ENCODE measurements at places on chromosomes 7 and 10.

DNA sequence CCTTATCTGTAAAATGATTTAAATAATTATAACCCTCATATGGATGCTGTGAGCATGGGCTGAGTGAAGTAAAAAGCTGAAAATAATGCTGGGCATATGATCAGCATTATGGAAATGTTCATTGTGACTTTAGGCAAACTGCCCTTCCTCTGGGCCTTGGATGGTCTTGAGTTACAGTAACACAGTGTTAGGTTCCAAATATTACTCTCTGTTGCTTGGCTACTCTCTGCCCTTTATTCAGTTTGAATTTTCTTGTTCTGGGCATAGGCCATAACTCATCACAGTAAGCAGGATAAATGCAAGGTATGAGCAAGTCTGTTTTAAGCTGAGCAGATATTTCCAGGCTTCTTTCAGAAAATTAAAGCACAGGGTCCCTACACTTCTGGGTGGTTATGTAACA lies 868.0 kb downstream of the KCNMA1 start:
- no peaks in the 10 kb centered on the region for H3K4me1 ChIP-seq
- H3K36me3 ChIP-seq: no peaks in the 10 kb centered on the region
- H3K4me3 ChIP-seq: no peak overlapping the region
- no peak overlapping the region for H3K27ac ChIP-seq

DNA sequence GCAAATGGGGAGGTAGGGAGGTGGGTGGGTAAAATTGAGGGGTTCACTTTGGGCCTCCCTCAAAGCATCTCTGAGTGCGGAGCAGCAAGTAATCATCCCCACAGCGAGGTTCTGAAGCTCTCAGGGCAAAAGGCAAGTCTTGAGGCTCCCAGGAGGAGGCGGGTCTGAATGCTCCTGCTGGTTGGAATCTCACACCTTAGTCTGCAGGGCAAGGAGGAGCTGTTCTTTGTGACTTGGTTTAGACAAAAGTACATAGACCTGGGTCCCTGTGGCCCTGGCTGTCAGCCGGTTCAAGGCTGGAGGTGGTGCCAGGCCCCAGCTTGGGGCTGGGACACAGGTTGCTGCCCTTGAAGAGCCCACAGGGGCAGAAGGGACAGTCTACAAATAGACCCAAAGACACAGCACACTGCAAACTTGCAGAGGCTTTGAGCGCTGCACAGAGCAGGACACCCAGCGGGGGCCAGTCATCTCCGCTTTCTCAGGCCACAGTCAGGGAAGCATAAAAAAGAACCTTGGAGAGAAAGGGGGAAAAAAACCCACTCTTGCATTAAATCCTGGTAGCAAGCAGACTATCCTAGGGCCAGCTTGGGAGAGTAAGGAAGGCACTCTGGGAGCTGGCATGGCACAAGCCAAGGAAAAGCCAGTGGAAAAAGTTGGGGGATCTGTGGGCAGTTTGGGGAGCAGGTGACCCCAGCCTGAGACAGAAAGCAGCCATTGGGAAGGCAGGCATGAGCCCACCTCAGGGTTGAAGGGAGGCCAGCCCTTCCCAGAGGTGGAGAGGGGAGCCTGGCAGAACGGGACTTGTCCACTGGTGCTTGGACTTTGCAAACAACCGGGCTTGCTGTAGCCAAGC lies 926 bp upstream of the C10orf71 start:
- no peaks in the 10 kb centered on the region for H3K4me1 ChIP-seq
- no peak overlapping the region for H3K27ac ChIP-seq
- H3K36me3 ChIP-seq: no peaks in the 10 kb centered on the region
- H3K27me3 ChIP-seq: no peaks in the 10 kb centered on the region
- DNase-seq: no peak

DNA sequence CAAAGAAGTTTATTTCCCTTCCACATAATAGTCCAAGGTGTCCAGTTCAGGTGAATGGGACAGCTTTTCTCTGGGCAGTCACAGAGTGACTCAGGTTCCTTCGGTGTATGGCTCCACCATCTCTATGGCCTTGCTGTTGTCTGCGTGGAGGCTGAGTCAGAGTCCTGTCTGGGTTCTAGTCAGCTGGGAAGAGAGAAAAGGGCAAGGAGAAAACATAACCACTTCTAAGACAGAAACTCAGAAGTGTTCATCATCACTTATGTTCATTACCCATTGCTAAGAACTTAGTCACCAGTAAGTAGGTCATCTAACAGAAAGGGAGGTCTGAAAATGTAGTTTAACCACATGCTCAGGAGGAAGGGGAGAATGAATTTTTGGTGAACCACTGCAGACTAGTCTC lies 32.4 kb upstream of the CCDC7 start:
- DNase-seq: no peak
- no peaks in the 10 kb centered on the region for H3K4me1 ChIP-seq
- no peak overlapping the region for H3K27ac ChIP-seq
- H3K36me3 ChIP-seq: no peaks in the 10 kb centered on the region
- no peak overlapping the region for H3K4me3 ChIP-seq

GRCh38 chr10:130430852-130431704 lies 294.9 kb downstream of the GLRX3 start:
- H3K4me3 ChIP-seq: no peak overlapping the region
- H3K36me3 ChIP-seq: no peaks in the 10 kb centered on the region
- no peak for DNase-seq
- no peaks in the 10 kb centered on the region for H3K27me3 ChIP-seq
- H3K27ac ChIP-seq: no peak overlapping the region

DNA sequence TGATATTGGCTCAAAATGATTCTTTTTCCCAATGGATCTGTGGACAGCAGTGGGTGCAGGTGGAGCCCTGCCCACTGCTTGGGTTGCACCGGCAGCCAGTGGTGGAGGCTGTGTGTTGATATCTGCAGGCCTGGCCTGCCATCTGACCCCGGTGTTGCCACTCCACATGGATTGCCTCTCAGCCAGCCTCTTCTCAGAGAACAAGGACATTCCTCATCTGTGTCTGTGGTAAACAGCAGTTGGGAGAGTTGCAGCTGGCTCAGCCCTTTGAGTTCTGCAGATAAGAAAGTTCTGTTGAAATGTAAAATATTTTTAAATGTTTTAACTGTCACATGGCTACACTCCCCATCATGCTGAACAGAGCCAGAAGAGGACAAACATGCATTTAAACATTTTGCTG lies 374.9 kb upstream of the CELF2 start:
- no peaks in the 10 kb centered on the region for H3K27me3 ChIP-seq
- no peak overlapping the region for H3K27ac ChIP-seq
- no peaks in the 10 kb centered on the region for H3K36me3 ChIP-seq

GRCh38 chr7:157019718-157020451 lies 9.4 kb upstream of the MNX1 start:
- H3K36me3 ChIP-seq: no peaks in the 10 kb centered on the region
- peaks cover 6% of the 10 kb centered on the region for H3K27me3 ChIP-seq
- H3K27ac ChIP-seq: no peak overlapping the region
- peaks cover 6% of the 10 kb centered on the region for H3K4me1 ChIP-seq
- no peak for DNase-seq
- no peak overlapping the region for H3K4me3 ChIP-seq

DNA sequence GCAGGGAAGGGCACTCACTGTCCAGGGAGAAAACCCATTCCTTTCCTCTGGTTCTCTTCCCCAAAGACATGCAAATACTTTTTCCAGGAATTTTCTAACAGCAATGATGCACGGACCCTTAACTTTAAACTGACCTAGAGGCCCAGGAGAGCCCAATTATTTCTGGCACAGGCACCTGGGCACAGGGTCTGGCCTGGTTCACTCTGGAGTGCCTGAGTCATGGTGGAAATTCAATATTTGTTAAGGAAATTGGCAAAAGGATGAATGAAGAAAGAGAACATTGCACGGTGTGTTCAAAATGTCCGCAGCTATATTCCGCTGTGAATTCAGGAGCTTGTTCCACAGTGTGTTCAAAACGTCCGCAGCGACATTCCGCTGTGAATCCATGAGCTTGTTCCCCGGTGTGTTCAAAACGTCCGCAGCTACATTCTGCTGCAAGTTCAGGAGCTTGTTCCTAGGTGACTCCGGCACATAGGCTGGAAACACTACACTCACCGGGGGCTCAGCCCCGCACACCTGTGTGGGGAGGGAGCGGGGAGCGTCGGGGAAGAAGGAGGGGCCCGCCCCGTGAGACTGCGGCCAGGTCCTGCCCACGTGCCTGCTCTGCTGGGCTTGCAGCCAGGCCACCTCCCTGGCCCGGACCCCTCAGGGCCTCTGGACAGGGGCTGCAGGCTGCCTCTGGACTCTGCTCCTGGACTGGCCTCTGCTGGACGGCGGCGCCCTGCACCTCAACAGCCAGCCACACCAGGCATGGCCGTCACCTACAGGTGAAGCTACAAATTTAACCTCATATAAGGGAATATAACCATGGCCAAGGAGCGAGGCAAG lies 72.0 kb upstream of the FAM20C start:
- H3K27me3 ChIP-seq: no peaks in the 10 kb centered on the region
- no peak overlapping the region for H3K4me3 ChIP-seq
- no peaks in the 10 kb centered on the region for H3K36me3 ChIP-seq
- DNase-seq: no peak
- H3K4me1 ChIP-seq: no peaks in the 10 kb centered on the region

- no peaks in the 10 kb centered on the region for H3K27me3 ChIP-seq
- H3K4me1 ChIP-seq: no peaks in the 10 kb centered on the region
- no peak for DNase-seq
- no peak overlapping the region for H3K27ac ChIP-seq
- no peak overlapping the region for H3K4me3 ChIP-seq
Observed at GRCh38 chr7:132518102-132518838, 58.0 kb downstream of the PLXNA4 start.

DNA sequence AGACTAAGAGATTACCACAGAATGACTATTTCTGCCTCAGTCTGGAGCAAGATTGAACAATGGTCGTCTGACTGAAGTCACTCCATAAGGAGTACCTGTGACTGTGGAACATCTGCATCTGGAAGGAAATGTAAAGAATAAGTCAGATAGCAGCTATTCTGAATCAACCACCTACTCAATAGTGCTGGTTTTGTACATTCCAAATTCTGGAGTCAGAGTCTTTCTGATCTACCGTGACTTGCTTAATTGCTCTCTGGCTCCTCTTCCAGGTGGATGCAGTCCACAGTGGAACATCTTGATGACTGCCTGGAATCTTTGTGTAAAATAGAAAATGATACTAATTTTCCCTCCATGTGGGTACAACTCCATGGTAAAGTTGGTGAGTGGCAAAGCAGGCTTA lies 156.3 kb upstream of the SEMA3C start:
- H3K27ac ChIP-seq: no peak overlapping the region
- no peaks in the 10 kb centered on the region for H3K27me3 ChIP-seq
- DNase-seq: no peak
- no peaks in the 10 kb centered on the region for H3K36me3 ChIP-seq

GRCh38 chr10:77685432-77685831 lies 47.8 kb upstream of the KCNMA1 start:
- H3K4me3 ChIP-seq: no peak overlapping the region
- H3K4me1 ChIP-seq: no peaks in the 10 kb centered on the region
- no peak overlapping the region for H3K27ac ChIP-seq
- H3K36me3 ChIP-seq: no peaks in the 10 kb centered on the region

- no peaks in the 10 kb centered on the region for H3K27me3 ChIP-seq
- H3K27ac ChIP-seq: no peak overlapping the region
- H3K4me3 ChIP-seq: no peak overlapping the region
- no peaks in the 10 kb centered on the region for H3K36me3 ChIP-seq
- DNase-seq: no peak
Observed at GRCh38 chr7:30831227-30831626, 60.0 kb downstream of the MINDY4 start.

- no peak overlapping the region for H3K4me3 ChIP-seq
- no peak for DNase-seq
- H3K36me3 ChIP-seq: no peaks in the 10 kb centered on the region
- H3K4me1 ChIP-seq: no peaks in the 10 kb centered on the region
- no peak overlapping the region for H3K27ac ChIP-seq
Observed at GRCh38 chr10:127881262-127881661, 11.5 kb downstream of the CLRN3 start.

DNA sequence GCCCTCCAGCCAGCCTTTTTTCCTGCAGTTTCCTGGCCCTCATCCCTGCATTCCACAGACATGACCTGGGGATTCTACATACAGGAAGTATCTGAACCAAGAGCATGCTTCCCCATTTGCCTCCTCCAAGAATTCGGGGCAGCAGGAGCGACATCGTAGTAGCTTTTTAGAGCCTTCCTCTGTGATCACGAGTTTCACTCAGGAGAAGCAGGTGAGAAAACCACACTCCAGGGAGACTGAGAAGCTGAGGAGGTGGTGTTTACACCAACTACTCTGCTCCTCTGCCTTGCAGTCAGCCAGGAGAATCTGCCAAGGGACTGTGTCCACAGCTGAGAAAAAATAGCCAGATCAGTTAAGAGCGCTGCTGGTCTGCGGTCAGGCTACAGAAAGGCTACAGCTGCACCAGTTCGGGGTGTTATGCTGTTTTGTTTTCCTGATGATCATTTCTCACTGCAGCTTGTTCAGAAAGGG lies 54.1 kb downstream of the HSPA12A start:
- no peaks in the 10 kb centered on the region for H3K4me1 ChIP-seq
- no peak overlapping the region for H3K27ac ChIP-seq
- no peak overlapping the region for H3K4me3 ChIP-seq
- H3K27me3 ChIP-seq: no peaks in the 10 kb centered on the region
- no peaks in the 10 kb centered on the region for H3K36me3 ChIP-seq

DNA sequence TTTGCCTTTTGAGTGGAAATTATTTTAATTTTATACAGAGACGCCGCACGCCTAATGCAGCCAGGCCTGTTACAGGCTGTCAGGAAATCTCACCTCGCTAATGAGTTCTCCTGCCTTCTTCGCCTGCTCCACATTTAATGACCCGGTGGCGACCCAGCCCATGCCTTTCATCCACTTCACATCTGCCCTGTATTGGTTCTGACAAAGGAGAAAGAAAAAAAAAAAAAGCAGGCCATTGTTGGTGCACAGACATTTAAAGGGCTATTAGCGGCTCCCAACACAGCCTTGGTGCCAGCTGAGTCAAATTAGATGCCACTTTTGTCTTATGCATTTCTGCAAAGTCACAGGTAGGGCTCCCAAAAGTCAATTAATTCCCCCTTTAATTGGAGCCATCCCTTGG lies 43.3 kb downstream of the NRAP start:
- no peak for DNase-seq
- H3K27ac ChIP-seq: no peak overlapping the region
- H3K36me3 ChIP-seq: no peaks in the 10 kb centered on the region
- no peak overlapping the region for H3K4me3 ChIP-seq
- no peaks in the 10 kb centered on the region for H3K4me1 ChIP-seq

DNA sequence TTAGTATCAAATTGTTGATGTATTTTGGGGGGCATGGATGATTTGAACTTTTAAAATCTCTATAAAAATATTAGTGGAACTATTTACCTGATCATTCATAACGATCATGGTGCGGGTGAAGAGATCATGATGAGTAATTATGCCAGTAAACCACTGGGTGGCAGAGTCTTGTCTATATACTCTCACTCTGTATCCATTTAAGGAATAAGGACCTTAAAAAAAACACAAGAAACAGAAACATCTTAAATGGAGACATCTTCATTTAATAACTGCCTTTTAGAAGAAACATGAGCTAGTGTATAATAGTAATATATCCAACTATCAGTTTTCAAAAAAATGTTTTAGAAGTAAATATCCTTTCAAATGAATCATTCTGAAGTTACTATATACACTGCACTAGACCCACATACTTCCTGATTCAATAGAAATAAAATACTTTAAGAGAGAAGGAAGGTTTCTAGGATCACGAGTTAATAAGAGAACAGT lies 84.0 kb downstream of the NRBF2 start:
- no peak overlapping the region for H3K27ac ChIP-seq
- H3K4me1 ChIP-seq: peaks cover 24% of the 10 kb centered on the region
- H3K27me3 ChIP-seq: no peaks in the 10 kb centered on the region
- peak; percentile 47 for DNase-seq
- no peak overlapping the region for H3K4me3 ChIP-seq
- peaks cover 2% of the 10 kb centered on the region for H3K36me3 ChIP-seq

- no peak overlapping the region for H3K4me3 ChIP-seq
- H3K36me3 ChIP-seq: no peaks in the 10 kb centered on the region
- H3K27ac ChIP-seq: no peak overlapping the region
- H3K27me3 ChIP-seq: no peaks in the 10 kb centered on the region
- no peak for DNase-seq
Observed at GRCh38 chr7:21412957-21413356, 14.9 kb upstream of the SP4 start.

All from naive thymus-derived CD4-positive, alpha-beta T cell (primary cell).